ENCODE measurements at places on chromosomes 5 and 9. TPM values are rescaled to one million over a fixed set of nuclear protein-coding genes. Genes with fewer than 3 reads are reported as not detected.

The SPATA31C2 gene
- not detected for total RNA-seq

The FBXL17 gene
- total RNA-seq = 7.8 TPM

The THOC3 gene
- 124 TPM for total RNA-seq

The CKMT2 gene
- total RNA-seq = not detected

The MAP3K1 gene
- total RNA-seq = 10.2 TPM

The NCBP1 gene
- 83.8 TPM for total RNA-seq

The PCDHA11 gene
- 1.9 TPM for total RNA-seq

DNA sequence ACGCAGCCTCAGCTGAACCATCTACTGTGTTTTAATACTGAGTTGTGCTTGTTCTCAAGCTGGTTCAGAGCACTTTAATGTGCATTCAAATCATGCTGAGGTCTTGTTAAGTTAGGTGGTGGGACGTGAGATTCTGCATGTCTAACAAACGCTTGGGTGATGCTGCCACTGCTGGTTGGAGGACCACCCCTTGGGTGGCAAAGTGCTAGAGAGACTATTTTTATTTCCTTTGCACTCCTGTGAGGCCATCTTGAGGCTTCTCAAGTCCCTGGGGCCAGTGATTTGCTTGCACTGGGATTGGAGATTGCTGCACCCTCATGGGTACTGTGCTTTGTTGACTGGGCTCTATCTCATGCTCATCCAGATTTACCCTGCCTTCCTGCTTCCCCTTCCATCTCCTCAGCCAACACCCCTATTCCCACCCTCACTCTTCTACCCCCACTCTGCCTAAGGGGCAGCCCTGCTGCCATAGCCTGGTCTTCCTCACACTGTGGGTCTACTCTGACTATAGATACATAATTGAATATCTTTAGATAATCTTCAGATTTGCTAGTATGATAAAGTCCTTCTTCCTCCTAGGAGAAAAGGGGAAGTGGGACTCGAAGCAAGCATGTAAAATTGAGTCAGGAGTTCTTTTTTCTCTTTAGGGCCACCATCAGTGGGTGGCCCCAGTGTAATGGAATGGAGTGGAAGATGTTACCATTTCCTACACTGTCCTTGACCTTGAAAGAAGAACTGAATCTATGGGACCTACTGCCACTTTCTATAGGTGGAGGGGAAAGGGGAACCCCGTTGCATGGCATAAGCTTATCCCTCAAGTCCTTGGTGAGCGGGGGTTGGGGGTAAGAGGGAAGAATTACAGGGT, 45.1 kb upstream of the SUB1 start:
- DNase-seq = no peak

GRCh38 chr5:157511651-157512644, 51.9 kb downstream of the NIPAL4 start:
- DNase-seq = peak; percentile 98

DNA sequence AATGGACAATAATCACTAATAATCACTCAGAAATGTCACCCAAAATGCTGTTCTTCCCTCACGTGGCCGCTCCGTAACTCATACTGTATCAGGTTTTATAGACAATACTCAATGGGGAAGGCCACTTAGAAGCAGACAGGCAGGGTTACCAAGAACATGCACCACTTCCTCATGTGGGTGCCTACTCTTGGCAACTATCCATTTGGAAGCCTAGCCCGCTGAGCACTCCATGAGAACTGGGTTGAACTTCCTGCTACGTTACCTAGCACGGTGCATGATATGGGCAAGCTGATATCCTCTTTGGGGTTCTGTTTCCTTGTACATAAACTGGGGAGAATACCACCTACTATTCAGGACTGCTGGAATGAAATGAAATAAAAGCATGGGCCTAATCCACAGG, 14.3 kb downstream of the DAP start:
- DNase-seq = no peak

GRCh38 chr9:135480071-135480939, 723 bp downstream of the PPP1R26 start:
- peak; percentile 67 for DNase-seq

DNA sequence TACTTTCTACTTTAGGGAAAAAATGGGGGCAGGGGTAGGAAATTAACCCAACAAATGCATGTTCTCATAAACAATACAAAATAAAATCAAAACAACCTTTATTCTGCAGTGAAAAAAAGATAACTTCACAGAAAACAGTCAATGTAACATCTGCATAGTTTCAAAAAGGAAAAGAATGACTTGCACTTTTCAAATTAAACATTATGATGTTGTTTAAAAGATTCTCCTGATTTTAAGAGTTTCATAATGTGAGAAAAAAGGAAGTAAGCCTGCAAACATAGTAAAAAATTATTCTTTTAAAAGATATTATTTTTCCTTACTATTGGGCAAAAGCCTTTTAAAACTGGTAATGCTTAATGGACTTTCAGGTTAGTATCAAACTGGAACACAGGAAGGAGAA, 7.6 kb downstream of the C9orf72 start:
- no peak for DNase-seq

DNA sequence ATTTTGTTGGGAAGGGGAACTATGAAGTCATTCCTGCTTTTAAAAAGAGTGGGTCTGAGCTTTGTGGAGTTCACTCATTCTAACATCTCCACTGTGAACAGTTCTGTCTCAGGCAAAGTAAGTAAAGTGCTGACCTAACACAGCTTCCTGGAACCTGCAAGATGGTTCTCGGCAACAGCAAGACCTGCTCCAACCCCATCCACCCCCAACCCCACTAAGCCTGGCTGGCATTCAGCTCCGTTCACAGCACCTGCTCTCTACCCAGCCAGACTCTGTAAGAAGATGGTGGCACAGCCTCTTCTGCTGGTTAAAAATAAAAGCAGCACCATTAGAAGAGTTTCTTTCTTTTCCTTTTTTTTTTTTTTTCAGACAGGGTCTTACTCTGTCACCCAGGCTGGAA, 42.0 kb downstream of the EPB41L4B start:
- DNase-seq = no peak

DNA sequence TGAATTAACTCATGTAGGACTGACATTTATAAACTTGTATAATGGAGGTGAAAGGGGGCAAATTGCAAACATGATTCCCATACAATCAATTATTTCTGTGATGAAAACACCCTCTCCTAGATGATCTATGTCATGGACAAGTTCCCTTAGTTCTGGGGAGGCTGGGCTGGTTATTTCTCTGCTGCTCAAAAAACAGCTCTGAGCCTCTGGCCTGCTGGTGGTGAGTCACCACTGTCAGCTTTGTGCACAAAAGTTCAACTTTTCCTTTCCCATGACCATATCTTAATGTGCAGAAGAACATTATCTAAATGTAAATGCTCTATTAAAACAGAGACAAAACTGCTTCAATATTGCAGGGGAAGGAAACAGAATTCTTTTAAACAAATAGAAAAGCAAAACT, 85.0 kb downstream of the HMHB1 start:
- peak; percentile 48 for DNase-seq

- no peak for DNase-seq
Measured at GRCh38 chr9:19176856-19177255, 49.6 kb upstream of the PLIN2 start.

DNA sequence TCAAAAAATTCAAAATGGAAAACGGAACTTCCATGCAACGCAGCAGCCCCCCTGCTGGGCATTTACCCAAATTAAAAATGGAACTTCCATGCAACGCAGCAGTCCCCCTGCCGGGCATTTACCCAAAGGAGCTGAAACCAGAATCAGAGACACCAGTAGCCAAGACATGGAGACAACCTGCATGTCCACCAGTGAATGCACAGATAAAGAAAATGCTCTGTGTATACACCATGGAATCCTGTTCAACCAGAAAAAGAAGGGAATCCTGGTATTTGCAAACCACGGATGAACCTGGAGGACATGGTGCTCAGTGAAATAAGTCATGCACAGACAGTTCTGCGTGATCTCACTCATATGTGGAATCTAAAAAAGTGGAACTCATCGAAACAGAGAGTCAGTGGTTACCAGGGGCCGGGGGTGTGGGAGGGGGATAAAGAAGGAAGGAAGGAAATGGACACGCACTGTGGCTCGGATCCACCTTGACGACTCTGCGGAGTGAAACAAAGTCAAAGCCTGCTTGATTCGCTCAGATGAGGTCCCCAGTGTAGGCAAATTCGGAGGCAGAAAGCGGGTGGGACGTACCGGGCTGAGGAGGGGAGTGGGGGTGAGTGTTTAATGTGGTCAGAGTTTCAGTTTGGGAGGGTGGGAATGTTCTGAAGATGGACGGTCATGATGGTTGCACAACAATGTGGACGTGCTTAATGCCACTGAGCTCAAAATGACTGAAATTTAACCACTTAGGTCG, 40.2 kb upstream of the EXOC3 start:
- no peak for DNase-seq

DNA sequence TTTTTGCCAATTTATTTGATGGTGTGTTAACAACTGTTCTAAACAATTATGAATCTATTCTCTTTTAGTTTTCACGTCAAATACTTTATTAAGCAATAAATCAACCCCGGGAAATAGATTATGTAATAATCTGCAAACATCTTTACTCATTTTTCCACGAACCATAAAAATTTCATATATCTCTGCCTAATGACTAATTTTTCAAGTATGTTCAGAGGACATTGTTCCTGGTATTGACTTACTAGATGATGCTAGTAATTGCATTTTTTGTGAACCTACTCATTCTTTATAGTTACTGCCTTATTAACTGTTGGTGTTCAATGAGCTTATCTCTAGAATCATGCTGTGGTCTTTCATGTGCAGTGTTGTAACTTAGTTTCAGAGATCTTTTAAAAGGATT, 41.0 kb upstream of the FBN2 start:
- no peak for DNase-seq

DNA sequence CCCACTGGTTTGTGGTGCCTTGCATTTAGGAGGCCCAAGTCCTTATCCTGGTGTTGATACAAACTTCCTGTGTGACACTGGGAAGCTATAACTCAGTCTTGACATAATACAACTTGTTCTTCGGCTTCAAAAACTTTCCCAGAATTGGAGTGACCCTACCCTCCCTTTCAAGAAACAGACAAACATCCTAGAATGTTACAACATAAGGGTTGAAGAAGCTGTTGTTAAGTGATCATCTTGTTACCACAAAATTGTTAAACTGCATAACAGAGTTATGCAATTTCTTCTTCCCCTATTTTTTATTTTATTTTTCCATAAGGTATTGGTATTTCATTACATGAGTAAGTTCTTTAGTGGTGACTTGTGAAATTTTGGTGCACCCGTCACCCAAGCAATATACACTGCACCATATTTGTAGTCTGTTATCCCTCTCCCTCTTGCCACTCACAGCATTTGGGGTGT, 21.3 kb downstream of the TLR4 start:
- DNase-seq = no peak

- DNase-seq = peak; percentile 95
Measured at GRCh38 chr9:35923927-35924763, 14.9 kb downstream of the SPAAR start.

GRCh38 chr5:144121577-144121976, 48.9 kb downstream of the YIPF5 start:
- no peak for DNase-seq

DNA sequence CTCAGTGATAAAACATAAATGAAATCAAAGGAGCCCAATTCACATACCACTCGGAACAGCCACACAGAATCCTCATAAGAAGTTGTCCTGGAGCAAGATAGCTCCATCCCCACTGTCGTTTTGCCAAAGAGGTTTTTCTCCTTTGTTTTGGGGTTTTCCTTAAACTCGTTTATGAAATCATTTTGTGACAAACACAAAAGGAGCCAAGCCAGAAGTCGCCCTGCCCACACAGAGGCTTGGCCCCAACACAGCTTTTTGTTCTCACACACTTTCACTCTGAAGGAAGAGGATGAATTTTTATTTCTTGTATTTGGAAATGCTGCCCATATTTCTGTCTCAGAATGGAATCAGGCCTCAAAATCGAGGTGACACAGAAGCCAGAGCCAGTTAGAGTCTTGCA, 113.4 kb downstream of the HSD17B3 start:
- no peak for DNase-seq

- DNase-seq = no peak
Measured at GRCh38 chr5:134604908-134605307, 27.7 kb downstream of the SAR1B start.

- DNase-seq = no peak
Measured at GRCh38 chr5:69188811-69189161, 597 bp upstream of the CENPH start.

GRCh38 chr9:132006677-132007370, 72.8 kb downstream of the MED27 start:
- no peak for DNase-seq

DNA sequence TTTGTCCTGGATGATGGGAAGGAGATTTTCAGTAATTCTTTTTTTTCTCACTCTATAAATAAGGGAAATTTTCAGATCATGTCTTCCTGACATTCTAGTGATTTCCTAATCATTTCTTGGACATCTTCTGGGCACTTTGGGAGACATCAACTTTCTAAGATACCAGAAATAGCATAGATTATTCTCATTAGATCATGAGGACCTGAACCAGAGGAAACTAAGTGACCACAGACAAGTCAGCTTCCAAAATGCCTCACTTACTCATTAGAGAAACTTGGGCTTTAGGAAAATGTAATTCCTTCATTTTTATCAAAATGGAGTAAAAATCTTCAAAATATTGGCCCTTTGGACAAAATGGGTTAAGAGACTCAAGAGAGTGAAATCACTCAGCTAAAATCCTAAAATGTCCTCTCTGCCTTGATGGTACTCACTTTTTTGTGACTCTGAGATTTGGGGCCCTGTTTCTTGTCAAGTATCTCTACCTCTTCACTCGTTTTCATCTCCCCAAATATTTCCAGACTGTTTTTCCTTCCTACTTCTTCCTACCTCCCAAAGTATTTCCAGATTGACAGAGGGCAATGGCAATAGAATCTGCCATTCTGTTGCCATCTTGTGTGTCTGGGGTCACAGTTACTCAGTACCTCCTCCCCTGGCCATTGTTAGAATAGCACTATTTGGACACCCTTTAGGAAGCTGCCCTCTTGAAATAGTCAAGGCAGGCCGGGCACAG, 194.5 kb downstream of the NR3C1 start:
- DNase-seq = no peak

DNA sequence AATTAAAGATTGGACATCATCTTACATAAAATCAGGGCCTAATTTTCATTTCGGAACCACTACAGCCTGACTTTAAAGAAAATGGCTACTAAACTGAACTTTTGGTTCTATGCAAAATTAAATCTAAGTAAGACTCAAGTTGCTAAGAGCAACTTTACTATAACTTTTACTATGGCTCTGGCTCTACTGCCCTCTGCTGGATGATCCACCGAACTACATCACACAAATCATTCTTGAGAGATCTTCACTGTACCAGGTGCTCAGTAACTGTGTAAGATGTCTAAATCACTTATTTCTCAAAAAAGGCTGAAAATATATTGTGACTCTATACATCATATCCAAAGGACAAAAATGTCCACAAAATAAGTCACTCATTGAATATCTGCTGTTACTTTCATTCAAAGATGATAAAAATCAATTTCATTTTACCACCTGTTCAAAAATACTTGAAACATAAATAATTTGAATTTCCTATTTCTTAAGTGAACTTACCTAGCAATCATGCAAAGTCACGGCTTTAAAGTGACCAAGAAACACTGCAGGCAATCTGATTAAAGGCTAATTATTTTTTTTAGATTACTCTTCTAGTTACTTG, 13.5 kb downstream of the MOCS2 start:
- peak; percentile 53 for DNase-seq
